Esophagus squamous epithelium (tissue), 5 donors: ENCODE measurements at places on chromosomes 5 and 9. TPM values are rescaled to one million over a fixed set of nuclear protein-coding genes. Genes with fewer than 3 reads are reported as not detected.

Gene N4BP3
- 17.6 TPM for total RNA-seq

Gene RNF208
- total RNA-seq = 2.7 TPM

Gene PCDHA6
- 0.19 TPM for total RNA-seq

Gene SPATA6L
- total RNA-seq = 3.0 TPM

DNA sequence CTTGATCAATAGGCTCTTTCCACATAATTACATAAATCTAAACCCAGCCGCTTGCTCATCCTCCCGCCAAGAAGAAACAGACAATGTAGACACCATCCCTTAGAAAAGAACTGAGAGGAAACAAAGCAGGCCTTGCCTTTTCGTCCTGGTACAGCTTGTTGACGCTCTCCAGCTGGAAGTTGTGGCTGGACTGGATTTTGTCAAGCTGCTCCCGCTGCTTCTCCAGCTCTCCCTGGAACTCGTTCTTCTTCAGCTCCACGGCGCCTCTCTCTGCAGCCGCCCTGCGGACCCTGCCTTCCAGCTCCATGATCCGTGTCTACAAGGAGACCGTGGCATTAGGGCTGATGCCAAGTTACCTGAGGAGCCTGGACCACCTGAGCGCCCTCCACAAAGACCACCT, 22.1 kb downstream of the GOLM1 start:
- DNase-seq = no peak

GRCh38 chr9:106731910-106732309, 131.1 kb upstream of the ZNF462 start:
- DNase-seq = no peak

DNA sequence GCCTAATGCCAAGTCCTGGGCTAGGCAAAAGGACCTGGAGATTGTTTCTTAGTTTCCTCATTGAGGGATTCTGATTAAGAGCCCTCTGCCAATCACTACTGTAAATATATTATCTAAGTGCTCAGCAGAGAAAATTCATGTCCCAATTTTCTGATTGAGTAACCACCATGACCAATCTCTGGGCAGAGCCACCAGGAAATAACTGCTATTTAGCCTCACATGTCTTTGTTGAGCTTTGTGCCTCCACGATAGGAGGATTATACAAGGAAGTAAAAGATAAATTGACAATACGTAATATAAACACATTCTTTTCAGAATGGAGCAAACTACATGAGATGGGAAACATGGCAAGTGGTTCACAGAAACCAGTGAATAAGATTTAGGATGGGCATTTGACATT, 396.1 kb upstream of the PAPPA start:
- no peak for DNase-seq

DNA sequence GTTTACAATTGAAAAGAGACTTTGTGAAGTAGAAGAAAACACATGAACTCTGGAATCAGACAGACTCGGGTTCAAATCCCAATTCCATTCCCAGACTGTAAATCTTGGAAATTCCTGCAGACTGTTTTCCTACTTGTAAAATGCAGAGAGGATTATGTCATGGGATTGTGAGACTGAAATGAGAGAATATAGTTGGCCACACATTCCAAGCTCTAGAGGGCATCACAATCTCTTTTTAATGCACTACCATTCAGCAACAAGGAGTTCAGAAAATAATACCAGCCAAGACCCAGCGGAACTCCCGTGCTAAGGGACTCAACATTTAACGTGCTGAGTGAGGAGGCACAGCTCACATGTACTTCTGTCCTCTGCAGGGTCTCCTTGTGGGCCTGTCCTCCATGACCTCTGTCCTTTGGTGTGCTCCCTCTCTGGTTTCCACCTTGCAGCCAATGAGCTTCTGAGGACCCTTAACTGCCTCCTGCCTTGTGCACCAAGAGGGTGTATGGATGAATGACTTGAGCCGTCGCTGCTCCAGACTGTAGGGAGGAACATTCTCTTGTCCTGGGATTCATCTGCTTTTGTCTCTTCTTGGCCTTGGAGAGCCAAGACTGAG, 263.5 kb downstream of the NTRK2 start:
- no peak for DNase-seq

DNA sequence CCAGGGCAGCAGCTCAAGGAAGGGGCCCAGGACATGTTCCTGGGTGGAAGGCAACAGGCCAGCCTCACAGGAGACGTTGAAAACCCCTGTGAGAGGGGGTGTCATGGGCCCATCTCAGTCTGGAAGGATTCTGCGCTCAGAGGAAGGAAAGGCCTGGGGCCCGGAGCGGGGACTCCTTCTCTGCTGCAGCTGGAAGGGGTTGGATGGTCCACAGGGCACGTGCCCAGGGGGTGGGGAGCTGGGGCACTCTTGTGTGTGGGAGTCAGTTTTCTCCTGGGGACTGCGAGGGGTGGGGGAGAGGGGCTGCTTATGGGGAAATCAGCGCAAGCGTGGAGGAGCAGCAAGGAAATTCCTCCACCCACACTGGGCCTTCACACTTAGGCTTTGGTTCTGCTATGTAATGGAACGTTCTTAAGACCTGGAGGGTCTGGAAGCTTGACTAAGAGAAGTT, 2.9 kb upstream of the LPCAT1 start:
- no peak for DNase-seq

GRCh38 chr9:73014011-73014410, 61.2 kb upstream of the ALDH1A1 start:
- DNase-seq = no peak

DNA sequence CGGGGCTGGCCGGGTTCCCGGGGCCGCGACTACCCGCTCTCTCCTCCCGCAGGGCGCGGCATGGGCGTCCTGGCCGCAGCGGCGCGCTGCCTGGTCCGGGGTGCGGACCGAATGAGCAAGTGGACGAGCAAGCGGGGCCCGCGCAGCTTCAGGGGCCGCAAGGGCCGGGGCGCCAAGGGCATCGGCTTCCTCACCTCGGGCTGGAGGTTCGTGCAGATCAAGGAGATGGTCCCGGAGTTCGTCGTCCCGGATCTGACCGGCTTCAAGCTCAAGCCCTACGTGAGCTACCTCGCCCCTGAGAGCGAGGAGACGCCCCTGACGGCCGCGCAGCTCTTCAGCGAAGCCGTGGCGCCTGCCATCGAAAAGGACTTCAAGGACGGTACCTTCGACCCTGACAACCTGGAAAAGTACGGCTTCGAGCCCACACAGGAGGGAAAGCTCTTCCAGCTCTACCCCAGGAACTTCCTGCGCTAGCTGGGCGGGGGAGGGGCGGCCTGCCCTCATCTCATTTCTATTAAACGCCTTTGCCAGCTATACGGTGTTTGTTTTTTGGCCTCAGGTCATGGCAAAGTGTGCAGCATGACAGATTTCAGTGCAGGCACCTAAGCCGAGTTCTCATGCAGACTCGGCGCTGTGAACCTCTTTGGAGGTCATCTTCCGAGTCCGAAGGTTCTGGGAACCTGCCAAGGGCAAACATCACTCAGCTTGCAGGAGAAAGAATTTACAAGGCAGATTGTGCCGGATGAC, 516 bp downstream of the MRPL41 start:
- no peak for DNase-seq

DNA sequence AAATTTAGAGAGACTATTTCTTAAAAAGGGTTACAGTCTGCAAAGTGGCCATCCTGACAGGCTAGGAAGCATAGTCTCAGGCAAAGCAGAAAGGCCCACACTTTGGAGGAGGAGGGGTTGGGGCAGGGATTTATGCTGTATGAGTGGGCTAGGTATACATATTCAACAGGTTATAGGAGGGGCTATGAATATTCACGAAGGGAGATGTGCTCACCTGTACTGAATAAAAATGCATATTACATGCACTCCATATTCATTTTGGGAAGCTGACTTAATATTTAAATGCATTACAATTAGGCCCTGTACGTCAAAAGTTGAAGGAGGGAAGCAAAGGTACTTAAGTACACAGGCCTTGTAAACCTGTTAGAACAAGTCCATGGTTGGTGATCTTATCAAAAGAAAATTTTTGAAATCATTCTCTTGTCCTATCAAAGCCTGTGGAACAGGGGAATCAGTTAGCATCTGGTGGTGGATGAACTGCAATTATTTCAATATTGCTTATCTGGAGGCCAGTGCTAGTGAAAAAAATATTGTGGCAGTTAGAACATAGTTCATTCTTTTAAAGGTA, 1.6 kb downstream of the CENPP start:
- no peak for DNase-seq

DNA sequence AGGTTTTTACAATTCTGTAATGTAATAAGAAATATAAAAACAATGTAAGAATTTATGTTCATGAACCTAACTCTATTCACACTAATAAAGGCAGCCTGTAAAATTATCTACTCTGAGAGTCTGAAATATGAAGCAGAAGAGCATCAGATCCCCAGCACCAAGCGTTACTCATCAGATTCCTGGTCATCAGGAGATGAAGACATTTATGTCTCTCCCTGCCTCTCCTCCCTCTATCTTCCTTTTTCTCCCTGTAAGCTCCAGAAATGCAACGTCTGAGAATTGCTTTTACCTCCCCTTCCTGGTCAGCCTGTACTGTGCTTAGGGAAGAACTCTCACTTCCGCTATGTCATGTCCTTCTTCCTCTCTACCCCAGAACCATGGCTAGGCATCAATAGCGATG, 114.4 kb upstream of the SLIT3 start:
- no peak for DNase-seq

DNA sequence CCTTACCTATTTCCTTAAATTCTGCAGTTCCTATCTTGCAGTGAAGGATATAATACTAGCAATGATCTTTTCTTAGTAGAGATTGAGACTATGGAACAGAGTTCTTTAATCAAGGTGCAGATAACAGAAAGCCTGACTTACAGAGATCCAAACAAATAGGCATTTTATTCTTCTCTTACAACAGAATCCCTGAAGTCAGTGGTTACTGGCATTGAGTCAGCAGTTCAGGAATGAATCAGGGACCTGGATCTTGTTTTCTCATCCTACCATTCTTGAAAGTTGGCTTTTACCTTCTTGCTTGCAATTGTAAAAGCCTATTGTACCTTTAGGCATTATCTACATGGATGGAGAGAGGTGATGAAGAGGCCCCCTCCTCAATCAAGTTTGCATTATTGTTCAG, 47.5 kb upstream of the TLE4 start:
- DNase-seq = no peak

GRCh38 chr9:89593727-89594427, 10.9 kb upstream of the GADD45G start:
- no peak for DNase-seq

DNA sequence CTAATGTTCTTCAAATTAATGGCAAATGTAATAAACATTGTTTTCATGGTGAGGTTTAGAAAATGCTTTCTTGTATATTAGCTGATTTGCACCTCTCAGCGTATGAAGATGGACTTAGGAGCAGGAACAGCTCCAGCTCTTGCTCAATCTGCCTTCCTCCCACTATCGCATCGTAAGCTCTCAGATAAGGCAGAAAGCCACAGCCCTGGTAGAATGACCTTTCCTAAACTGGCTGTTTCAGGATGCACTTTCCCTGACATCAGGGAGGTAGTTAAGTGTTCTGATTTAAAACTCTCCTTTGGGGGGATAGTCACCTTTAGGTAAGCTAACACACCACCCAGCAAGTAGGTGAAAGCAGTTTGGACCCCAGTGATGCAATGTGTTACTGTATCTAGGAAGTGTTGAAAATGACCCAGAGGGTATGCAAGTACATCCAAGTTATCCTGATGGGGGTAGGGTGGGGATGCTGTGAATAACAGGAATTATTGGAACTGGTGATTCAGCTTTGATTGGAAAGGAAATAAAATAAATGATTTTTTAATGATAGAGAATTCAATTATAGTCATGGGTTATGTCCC, 72.3 kb downstream of the LMNB1 start:
- no peak for DNase-seq

DNA sequence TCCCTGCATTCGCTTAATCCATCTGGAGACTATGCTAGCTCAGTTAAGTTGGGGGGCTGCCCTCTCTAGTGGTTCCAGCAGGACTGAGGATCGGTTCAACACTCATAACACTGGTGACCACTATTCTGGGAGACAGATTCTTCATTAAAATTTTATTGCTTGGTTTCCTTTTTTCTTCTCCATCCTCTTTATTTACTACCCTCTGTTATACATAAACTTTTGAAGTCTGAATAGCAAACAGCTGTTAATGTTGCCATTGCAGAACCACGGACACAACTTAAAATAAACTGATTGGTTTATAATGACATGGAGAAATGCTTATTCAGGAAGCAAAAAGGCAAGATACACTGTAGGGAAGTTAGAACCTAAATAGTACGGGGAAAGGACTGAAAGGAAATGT, 22.1 kb downstream of the IQGAP2 start:
- DNase-seq = no peak

DNA sequence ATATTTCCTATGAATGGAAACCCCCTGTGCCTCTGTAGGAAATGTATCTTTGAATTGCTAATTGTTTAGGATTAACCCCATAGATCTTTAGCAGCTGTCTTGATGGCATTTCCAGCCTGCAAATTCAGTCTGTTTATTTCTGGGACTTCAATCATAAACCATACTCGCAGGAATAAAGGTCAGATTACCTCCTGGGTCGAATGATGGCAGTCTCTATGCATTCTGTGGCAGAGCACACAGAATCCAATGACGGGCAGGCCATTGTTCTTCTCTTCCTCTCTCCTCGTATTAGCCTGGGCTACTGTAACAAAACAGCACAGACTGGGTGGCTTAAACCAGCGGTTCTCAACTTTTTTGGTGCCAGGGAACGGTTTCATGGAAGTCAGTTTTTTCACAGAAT, 199.9 kb downstream of the PCSK5 start:
- DNase-seq = no peak

- no peak for DNase-seq
Observed at GRCh38 chr9:127854184-127854806, at the start of gene ENG. Gene ENG (minus strand): TSS chr9:127854658. CDS start chr9:127854355, 303 bp downstream.

DNA sequence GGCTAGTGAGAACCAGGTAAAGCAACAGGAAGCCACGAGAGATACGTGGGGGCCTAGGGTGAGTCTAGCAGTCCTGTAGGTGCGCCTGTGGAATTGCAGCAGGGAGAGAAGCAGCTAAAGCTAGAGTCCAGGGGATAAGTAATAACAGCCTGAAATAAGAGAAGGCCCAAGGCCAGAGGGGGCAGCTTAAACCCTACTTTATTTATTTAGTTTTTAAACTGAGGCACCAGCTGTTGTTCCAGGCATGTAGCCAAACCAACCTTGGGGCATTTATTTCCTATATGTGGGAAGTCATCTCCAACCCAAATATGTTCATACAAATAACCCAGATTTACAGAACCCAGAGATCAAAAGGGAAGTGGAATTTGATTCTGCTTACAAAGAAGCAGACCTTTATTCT, 93.5 kb downstream of the GLDC start:
- no peak for DNase-seq
